ENCODE measurements at places on chromosomes 5 and 9. TPM values are rescaled to one million over a fixed set of nuclear protein-coding genes. Genes with fewer than 3 reads are reported as not detected.

DNA sequence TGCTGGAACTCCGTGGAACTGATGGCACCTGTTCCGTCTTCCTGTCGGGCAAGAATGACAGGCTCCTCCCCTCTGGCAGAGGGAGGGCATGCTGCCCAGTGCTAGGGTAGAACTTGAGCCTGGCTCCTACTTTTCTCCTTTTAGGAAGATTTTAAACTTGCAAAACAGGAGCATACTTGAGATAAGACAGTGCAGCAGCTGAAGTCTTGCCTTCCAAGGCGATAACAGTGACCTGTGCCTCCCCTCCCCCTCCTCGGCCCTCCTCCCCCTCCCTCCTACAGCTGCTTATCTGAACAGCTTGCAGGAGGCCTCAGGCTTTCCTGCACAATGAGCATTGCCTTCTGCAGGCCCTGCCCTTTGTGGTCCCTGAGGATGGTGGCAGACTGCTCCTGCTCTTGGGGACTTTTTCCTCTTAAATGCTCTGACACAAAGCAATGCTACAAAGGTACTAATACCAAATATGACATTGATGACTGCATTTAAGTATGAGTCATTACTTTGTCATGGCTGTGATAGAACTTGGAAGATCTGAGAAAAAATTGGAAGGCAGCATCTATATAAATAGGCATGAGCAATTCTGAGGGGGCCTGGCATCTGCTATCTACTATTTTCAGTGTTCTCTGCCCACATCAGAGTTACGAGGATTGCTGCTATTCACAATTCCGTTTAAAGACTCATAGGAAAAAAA lies 2.0 kb downstream of the GADD45G start:
- no peaks in the 10 kb centered on the region for H3K36me3 ChIP-seq
- peak; percentile 44 for DNase-seq
- no peak overlapping the region for H3K4me3 ChIP-seq
- H3K27me3 ChIP-seq, result peaks cover 14% of the 10 kb centered on the region
- H3K4me1 ChIP-seq, result peaks cover 36% of the 10 kb centered on the region

The CDKN2B-AS1 gene
- total RNA-seq, result 2.3 TPM

The DBH gene
- total RNA-seq, result not detected

The PCDHGA5 gene
- 0.29 TPM for total RNA-seq

- DNase-seq, result no peak
- H3K4me3 ChIP-seq, result no peak overlapping the region
- H3K27ac ChIP-seq, result no peak overlapping the region
- no peaks in the 10 kb centered on the region for H3K36me3 ChIP-seq
- H3K27me3 ChIP-seq, result no peaks in the 10 kb centered on the region
Observed at GRCh38 chr5:104932431-104932830, 1369.8 kb upstream of the NUDT12 start.

The FBXW11 gene
- total RNA-seq, result 65.9 TPM

All from astrocyte (in vitro differentiated cells and primary cell).